ENCODE measurements at places on chromosomes 2 and 18.

GRCh38 chr18:61308795-61309393 lies 24.3 kb upstream of the CDH20 start:
- no peaks in the 10 kb centered on the region for H3K27me3 ChIP-seq
- DNase-seq: no peak
- H3K27ac ChIP-seq: no peak overlapping the region
- H3K4me3 ChIP-seq: no peak overlapping the region
- no peaks in the 10 kb centered on the region for H3K36me3 ChIP-seq

DNA sequence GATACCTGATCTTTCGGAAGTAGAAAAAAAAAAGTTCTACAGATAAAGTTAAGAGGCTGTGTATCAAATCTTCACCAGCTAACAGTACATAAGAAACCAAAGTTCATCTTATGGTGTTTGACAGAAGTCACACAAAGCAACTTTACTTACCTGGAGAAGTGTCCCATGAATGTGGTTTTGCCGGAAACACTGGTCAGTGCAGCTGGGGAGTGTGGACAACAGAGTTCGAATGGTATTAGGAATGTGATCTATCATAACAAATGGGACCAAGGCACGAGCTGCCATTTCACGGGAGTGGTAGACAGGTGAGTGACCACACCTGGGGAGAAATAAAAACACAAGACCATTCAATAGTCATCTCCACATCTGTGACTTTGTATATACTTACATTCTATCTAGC lies 171.4 kb upstream of the ZFP36L2 start:
- H3K36me3 ChIP-seq: no peaks in the 10 kb centered on the region
- no peaks in the 10 kb centered on the region for H3K27me3 ChIP-seq
- peaks cover 16% of the 10 kb centered on the region for H3K4me1 ChIP-seq
- H3K27ac ChIP-seq: peak overlapping the region; percentile 2
- no peak overlapping the region for H3K4me3 ChIP-seq
- DNase-seq: no peak

DNA sequence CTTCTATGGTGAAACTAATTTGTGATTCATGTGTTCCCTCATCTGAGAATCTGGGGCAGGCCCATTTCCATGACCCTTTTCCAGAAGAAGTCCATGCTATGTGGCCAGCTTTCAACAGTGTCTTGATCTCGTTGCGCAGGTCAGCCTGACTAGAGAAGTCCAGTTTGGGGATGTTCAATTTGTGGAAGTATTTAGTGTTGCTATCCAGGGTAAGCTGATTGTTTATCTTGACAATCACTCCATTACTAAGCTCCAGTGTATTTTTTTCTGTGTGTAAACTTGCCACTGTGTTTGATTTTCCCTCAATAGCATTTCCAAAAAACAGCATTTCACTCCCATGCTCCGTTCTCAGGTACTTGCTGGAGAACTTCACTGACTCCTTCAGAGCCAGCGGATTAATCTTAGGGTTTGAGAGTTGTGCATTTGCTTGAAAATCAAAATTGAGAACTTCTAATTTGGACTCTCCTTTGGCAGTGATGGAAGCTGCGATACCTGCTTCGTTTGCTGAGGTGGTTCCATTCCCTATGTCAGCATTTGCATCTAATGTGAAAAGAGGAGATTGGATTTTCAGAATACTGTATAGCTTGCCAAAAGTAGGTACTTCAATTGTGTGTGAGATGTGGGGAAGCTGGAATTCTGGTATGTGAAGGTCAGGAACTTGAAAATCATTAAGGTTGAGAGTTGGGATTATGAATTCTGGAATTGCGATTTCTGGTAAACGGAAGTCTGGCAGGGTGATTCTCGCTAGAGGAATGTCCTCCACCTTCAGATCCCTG lies 35.7 kb downstream of the APOB start:
- H3K36me3 ChIP-seq: peaks cover 11% of the 10 kb centered on the region
- no peak overlapping the region for H3K27ac ChIP-seq
- no peaks in the 10 kb centered on the region for H3K4me1 ChIP-seq
- DNase-seq: no peak

DNA sequence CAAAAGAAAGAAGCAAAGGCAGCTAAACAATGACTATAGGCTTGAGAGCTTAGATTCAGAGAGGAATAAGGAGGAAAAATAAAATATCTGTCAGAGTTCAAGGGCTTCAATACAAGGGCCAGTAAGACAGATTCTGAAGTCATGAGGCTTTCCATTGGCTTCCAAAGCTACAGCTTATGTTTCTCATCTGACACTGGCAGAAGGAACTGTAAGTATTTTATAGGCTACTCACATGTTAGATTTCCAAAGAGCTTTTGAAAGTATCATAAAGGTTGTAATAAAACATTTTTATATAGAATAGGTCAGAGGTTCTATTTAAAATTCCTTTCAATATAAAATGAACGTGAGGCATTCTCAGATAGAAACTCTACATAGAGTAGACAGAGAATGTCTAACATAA lies 746.6 kb upstream of the NXPH2 start:
- H3K4me1 ChIP-seq: no peaks in the 10 kb centered on the region
- H3K27ac ChIP-seq: no peak overlapping the region
- H3K4me3 ChIP-seq: no peak overlapping the region
- H3K36me3 ChIP-seq: no peaks in the 10 kb centered on the region
- H3K27me3 ChIP-seq: no peaks in the 10 kb centered on the region

- no peak overlapping the region for H3K4me3 ChIP-seq
- no peaks in the 10 kb centered on the region for H3K27me3 ChIP-seq
- H3K36me3 ChIP-seq: no peaks in the 10 kb centered on the region
- no peak for DNase-seq
- no peaks in the 10 kb centered on the region for H3K4me1 ChIP-seq
- no peak overlapping the region for H3K27ac ChIP-seq
Observed at GRCh38 chr2:121776361-121776760, 20.9 kb downstream of the TSN start.

DNA sequence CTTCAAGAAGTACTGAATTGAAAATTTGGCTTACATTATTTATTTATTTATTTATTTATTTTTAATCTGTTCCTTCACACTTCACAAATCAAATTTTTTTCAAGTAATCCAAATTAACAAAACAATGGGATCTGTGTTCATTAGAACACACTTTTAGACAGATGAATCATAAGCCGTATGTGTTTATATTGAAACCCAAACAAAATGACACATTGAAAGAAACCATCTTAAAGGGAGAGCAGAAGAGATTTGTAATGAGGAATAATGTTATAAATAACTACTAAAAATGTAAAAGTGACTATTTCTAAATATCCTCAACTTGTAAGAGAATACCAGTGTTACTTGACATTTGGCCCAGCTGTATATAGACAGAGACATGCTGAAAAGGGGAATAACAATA lies 991.0 kb upstream of the CHAC2 start:
- peaks cover 2% of the 10 kb centered on the region for H3K4me1 ChIP-seq
- H3K27me3 ChIP-seq: no peaks in the 10 kb centered on the region
- DNase-seq: no peak
- no peak overlapping the region for H3K4me3 ChIP-seq
- no peaks in the 10 kb centered on the region for H3K36me3 ChIP-seq

DNA sequence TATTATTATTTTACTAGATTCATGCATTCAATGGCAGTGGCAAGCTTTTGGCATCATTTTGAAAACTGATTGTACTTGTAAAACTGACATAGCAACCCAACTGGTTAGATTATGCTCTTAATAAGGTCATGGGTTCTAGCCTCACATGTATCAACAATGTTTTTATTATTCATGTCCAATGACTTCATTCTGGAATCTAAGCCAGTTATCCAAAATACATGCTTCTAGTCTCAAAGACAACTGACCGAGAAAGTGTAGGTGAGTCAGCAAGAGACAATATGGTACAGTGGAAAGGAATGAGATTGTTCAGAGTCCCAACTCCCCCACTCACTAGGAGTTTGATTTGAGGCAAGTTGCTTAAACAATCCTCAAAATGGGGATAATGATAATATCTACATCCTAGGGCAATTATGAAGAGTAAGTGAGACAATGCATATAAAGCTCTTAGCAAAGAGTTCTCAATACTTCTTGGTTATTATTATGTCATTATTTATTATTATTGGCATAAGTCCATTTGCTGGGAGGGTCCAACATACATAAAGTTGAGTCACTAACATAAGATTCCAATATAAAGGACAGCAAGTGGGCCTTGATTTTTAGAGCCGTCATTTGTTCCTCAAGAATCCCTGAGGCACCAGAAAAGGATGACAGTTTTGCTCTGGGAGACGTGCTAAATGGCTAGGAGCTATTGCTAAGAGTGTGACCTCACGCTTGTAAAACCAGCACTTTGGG lies 99.4 kb downstream of the NEB start:
- no peaks in the 10 kb centered on the region for H3K4me1 ChIP-seq
- H3K27ac ChIP-seq: no peak overlapping the region
- no peaks in the 10 kb centered on the region for H3K36me3 ChIP-seq

DNA sequence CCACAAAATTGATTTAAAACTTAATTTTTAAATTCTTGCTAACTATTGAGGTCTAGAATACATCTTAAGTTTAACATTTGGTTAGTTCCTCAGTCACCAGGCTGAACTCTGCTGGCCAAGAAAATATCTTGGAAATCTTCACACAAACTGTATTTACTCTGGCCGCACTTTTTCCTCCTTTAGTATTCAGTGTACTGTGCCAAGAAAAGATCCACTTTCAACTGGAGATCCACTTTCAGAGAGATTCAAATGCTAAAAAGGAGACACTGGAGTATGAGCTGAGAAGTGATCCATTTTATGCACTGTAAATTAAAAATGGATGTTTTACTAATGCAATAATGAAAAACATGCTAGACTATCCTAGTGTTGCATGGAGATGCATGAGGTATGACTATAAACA lies 98.1 kb downstream of the ANTXR1 start:
- peaks cover 1% of the 10 kb centered on the region for H3K4me1 ChIP-seq
- H3K36me3 ChIP-seq: no peaks in the 10 kb centered on the region
- no peaks in the 10 kb centered on the region for H3K27me3 ChIP-seq
- H3K27ac ChIP-seq: no peak overlapping the region
- no peak for DNase-seq
- no peak overlapping the region for H3K4me3 ChIP-seq

GRCh38 chr2:51994123-51994763 lies 962.3 kb upstream of the NRXN1 start:
- no peaks in the 10 kb centered on the region for H3K4me1 ChIP-seq
- H3K36me3 ChIP-seq: no peaks in the 10 kb centered on the region
- no peaks in the 10 kb centered on the region for H3K27me3 ChIP-seq
- no peak overlapping the region for H3K4me3 ChIP-seq
- no peak overlapping the region for H3K27ac ChIP-seq

DNA sequence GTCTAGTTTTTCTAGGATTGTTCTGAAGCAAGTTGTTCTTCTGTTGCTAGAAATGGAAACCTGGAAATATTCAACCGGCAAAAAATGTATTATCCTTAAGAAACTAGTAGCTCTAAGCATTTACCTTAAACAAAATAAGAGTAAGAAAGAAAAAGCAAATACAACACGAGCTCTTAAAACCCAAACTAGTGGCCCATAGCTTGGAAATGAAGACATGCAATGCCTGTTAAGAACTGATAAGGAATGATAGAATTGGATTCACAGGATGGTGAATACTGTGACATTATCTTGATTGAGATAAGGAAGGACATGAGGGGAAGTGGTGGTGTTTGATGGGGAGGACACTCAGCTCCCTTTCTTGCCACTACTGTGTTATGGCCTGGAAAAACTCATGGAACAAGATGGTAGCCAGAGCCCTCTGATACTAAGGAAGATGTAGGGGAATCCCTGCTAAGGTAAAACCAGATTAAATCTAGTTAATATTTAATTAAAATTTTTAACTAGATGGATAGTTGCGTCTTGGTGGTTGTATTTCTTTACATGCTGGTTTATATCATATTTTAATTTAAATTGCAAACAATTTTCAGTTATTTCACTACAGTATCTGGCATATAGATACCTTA lies 193.8 kb downstream of the LPIN1 start:
- no peak overlapping the region for H3K4me3 ChIP-seq
- H3K36me3 ChIP-seq: no peaks in the 10 kb centered on the region
- H3K27ac ChIP-seq: no peak overlapping the region

DNA sequence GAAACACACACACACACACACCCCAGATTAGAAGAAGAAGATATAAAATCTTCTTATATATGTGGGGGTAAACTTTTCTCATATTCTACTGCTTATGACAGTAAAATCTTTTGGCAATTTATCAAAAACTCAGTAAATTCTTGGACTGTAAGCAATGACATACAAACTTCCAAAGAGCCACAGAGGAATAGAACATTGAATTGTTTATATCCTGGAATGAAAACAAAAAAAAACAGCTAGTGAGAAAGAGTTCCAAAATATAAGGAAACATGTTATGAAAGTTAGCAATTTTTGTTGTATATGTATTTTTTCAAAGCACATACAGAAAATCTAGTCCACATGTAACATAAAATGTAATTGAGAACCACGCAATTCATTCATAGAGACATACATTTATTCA lies 764.9 kb downstream of the DSC3 start:
- H3K4me3 ChIP-seq: no peak overlapping the region
- H3K27me3 ChIP-seq: no peaks in the 10 kb centered on the region
- H3K36me3 ChIP-seq: no peaks in the 10 kb centered on the region
- DNase-seq: no peak
- no peak overlapping the region for H3K27ac ChIP-seq

- no peak for DNase-seq
- H3K36me3 ChIP-seq: no peaks in the 10 kb centered on the region
- H3K27ac ChIP-seq: no peak overlapping the region
- no peak overlapping the region for H3K4me3 ChIP-seq
- H3K27me3 ChIP-seq: no peaks in the 10 kb centered on the region
Observed at GRCh38 chr18:10054366-10054765, 140.6 kb downstream of the VAPA start.

- no peaks in the 10 kb centered on the region for H3K36me3 ChIP-seq
- H3K27ac ChIP-seq: no peak within 1 kb of the TSS
- DNase-seq: peak; percentile 81
- peak within 1 kb of the TSS; percentile 94 for H3K4me3 ChIP-seq
- H3K27me3 ChIP-seq: no peaks in the 10 kb centered on the region
Observed at GRCh38 chr2:86337244-86337835, at the start of gene REEP1. TSS of gene REEP1 (minus strand) at chr2:86337626. CDS start at chr2:86337510, 116 bp downstream.

DNA sequence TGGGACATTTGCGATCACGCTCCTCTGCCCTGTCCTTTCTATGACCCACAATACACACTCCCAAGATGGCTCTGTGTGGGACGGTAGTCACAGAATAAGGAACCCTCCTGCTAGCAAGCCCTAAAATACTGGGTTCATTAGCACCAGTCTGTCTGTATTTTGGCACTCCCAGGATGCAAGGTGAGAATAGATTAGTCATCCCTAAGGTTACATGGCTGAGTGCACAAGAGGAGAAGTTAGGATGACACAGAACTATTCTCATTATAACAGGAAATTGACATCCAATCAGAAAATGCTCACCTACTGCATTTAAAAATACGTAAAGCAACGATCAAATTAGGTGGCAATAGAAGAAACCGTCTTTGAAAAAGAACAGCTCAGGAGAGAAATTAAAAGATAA lies 590.2 kb downstream of the EPHA4 start:
- no peak for DNase-seq
- H3K4me1 ChIP-seq: no peaks in the 10 kb centered on the region
- H3K27ac ChIP-seq: no peak overlapping the region
- H3K4me3 ChIP-seq: no peak overlapping the region

- no peak for DNase-seq
- H3K36me3 ChIP-seq: no peaks in the 10 kb centered on the region
- no peak overlapping the region for H3K27ac ChIP-seq
- H3K4me1 ChIP-seq: no peaks in the 10 kb centered on the region
Observed at GRCh38 chr2:167980439-167980838, 267.0 kb downstream of the STK39 start.

GRCh38 chr2:216021768-216022565 lies 8.6 kb upstream of the MREG start:
- no peak for DNase-seq
- no peaks in the 10 kb centered on the region for H3K36me3 ChIP-seq
- no peaks in the 10 kb centered on the region for H3K4me1 ChIP-seq
- H3K27me3 ChIP-seq: no peaks in the 10 kb centered on the region
